Fibroblast of lung (primary cell): ENCODE measurements at places on chromosomes 3 and 15.
A peak's percentile ranks its signal among the peaks of the same experiment; 100 is the strongest.

GRCh38 chr3:97138914-97139541, 324.6 kb downstream of the EPHA6 start:
- no peak for DNase-seq
- no peak overlapping the region for H3K27ac ChIP-seq
- H3K36me3 ChIP-seq = no peaks in the 10 kb centered on the region
- no peak overlapping the region for H3K4me3 ChIP-seq

DNA sequence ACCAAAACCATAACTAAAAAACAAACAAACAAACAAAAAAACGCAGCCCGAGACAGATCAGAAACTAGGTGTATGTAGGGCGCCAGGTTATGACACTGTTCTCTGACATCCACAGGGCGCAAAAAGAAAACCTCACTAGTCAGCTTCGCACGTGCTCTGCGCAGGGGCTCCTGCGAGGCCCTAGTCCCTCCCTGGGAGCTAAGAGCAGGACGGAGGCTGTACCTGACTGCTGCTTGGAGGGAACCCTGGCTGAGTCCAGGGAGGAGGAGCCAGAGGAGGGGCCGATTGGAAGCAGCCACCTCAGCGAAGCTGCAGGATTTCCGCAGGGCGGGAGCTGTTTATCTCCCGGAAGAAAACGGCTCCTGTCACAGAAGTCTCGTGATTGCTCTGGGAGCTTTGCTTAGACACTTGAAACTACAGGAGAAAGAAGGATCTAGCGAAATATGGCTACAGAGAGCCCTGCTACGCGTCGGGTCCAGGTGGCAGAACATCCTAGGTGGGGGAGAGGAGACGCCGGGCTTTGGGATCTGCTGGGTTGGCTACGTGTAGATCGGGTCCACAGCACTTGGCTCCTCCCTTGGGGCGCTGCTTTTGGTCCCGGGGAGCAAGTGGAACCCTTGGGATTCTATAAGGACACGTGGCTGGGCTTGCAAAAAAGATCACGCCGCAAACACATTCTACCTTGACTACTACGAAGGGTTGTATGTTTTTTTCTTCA, at the start of gene GALK2:
GALK2 (plus strand) TSS at position 368 of the 718 bp plus-strand sequence; CDS start at position 444, 76 bp downstream.
- H3K27ac ChIP-seq = peak within 1 kb of the TSS; percentile 80
- H3K4me1 ChIP-seq = peaks cover 3% of the 10 kb centered on the region
- H3K36me3 ChIP-seq = no peaks in the 10 kb centered on the region
- peak within 1 kb of the TSS; percentile 78 for H3K4me3 ChIP-seq
- H3K27me3 ChIP-seq = no peaks in the 10 kb centered on the region

DNA sequence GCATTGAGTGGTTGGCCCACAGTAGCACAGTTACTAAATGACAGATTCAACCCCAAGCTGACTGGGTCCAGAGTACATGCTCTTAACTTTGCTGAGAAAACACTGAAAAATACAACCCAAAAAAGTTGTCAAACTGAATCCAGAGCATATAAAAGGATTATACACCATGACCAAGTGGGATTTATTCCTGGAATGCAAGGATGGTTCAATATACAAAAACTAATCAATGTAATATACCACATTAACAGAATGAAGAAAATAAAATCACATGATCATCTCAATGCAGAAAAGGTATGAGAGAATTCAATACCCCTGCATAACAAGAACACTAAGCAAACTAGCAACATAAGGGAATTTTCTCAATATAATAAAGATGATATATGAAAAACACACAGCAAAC, 98.5 kb downstream of the STAG1 start:
- no peaks in the 10 kb centered on the region for H3K4me1 ChIP-seq
- H3K27ac ChIP-seq = no peak overlapping the region
- H3K27me3 ChIP-seq = no peaks in the 10 kb centered on the region
- H3K4me3 ChIP-seq = no peak overlapping the region
- no peak for DNase-seq
- no peaks in the 10 kb centered on the region for H3K36me3 ChIP-seq

GRCh38 chr3:170656284-170656683, 70.4 kb upstream of the SLC7A14 start:
- no peaks in the 10 kb centered on the region for H3K27me3 ChIP-seq
- no peak overlapping the region for H3K27ac ChIP-seq
- no peak for DNase-seq
- no peaks in the 10 kb centered on the region for H3K36me3 ChIP-seq
- H3K4me1 ChIP-seq = no peaks in the 10 kb centered on the region

- no peaks in the 10 kb centered on the region for H3K36me3 ChIP-seq
- H3K4me1 ChIP-seq = no peaks in the 10 kb centered on the region
These were observed 49.2 kb downstream of the KCNMB2 start for GRCh38 chr3:178585454-178585853.

- peak overlapping the region; percentile 51 for H3K27ac ChIP-seq
- DNase-seq = peak; percentile 93
- peaks cover 2% of the 10 kb centered on the region for H3K36me3 ChIP-seq
- H3K4me3 ChIP-seq = no peak overlapping the region
- H3K27me3 ChIP-seq = no peaks in the 10 kb centered on the region
These were observed 63.9 kb downstream of the TMCC1 start for GRCh38 chr3:129829640-129830039.

DNA sequence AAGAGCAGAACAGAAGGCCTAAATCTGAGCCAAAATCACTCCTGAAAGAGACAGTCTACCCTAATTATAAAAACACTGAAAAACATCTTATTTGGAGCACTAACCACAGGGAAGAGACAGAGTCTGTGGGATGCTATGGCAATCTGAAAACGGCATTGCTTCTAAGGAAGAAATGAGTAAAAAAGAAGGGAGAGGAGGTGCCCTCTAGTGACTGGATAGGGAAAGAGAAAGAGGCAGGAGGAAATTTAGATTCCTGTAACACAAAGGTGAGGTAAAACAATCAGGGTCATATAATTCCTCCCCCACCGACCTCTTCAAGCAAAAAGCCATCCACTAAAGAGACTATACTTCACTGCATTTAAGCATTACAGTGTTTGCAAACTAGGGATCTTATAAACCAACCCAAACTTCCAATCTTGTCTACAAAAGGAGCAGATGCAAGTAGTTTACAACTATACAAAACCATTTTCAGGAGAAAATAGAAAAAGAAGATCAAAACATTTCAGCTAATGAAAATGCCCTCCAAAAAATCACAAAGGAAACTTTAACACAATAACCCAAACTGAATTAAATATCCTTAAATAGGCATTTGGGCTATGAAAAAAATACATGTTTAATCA, 32.6 kb downstream of the HACD2 start:
- no peaks in the 10 kb centered on the region for H3K27me3 ChIP-seq
- H3K36me3 ChIP-seq = peaks cover 4% of the 10 kb centered on the region
- no peak overlapping the region for H3K4me3 ChIP-seq

GRCh38 chr3:108124337-108125152, 33.7 kb upstream of the CD47 start:
- no peak overlapping the region for H3K4me3 ChIP-seq
- no peak for DNase-seq
- H3K36me3 ChIP-seq = no peaks in the 10 kb centered on the region
- H3K27ac ChIP-seq = no peak overlapping the region
- no peaks in the 10 kb centered on the region for H3K27me3 ChIP-seq
- no peaks in the 10 kb centered on the region for H3K4me1 ChIP-seq

- H3K4me3 ChIP-seq = no peak overlapping the region
- no peak for DNase-seq
- no peaks in the 10 kb centered on the region for H3K27me3 ChIP-seq
- H3K4me1 ChIP-seq = no peaks in the 10 kb centered on the region
These were observed 102.5 kb downstream of the EPHB1 start for GRCh38 chr3:134897391-134898141.

GRCh38 chr3:113571360-113571759, 39.0 kb downstream of the SIDT1 start:
- H3K4me3 ChIP-seq = no peak overlapping the region
- no peak for DNase-seq
- H3K27ac ChIP-seq = no peak overlapping the region
- no peaks in the 10 kb centered on the region for H3K4me1 ChIP-seq

GRCh38 chr3:35705904-35706303, 66.6 kb downstream of the ARPP21 start:
- no peak for DNase-seq
- no peaks in the 10 kb centered on the region for H3K4me1 ChIP-seq
- no peaks in the 10 kb centered on the region for H3K36me3 ChIP-seq
- no peak overlapping the region for H3K4me3 ChIP-seq
- no peaks in the 10 kb centered on the region for H3K27me3 ChIP-seq

GRCh38 chr3:150451329-150452048, 43.4 kb downstream of the TSC22D2 start:
- H3K27ac ChIP-seq = no peak overlapping the region
- H3K4me3 ChIP-seq = no peak overlapping the region
- no peak for DNase-seq
- H3K36me3 ChIP-seq = no peaks in the 10 kb centered on the region

- H3K4me1 ChIP-seq = no peaks in the 10 kb centered on the region
- peaks cover 4% of the 10 kb centered on the region for H3K36me3 ChIP-seq
- H3K27ac ChIP-seq = no peak overlapping the region
- no peak for DNase-seq
These were observed 21.0 kb downstream of the PFKFB4 start for GRCh38 chr3:48535578-48535977.

GRCh38 chr3:172129850-172130716, 90.7 kb downstream of the FNDC3B start:
- H3K36me3 ChIP-seq = no peaks in the 10 kb centered on the region
- DNase-seq = peak; percentile 99
- H3K27ac ChIP-seq = peak overlapping the region; percentile 75
- no peaks in the 10 kb centered on the region for H3K27me3 ChIP-seq
- peaks cover 30% of the 10 kb centered on the region for H3K4me1 ChIP-seq

DNA sequence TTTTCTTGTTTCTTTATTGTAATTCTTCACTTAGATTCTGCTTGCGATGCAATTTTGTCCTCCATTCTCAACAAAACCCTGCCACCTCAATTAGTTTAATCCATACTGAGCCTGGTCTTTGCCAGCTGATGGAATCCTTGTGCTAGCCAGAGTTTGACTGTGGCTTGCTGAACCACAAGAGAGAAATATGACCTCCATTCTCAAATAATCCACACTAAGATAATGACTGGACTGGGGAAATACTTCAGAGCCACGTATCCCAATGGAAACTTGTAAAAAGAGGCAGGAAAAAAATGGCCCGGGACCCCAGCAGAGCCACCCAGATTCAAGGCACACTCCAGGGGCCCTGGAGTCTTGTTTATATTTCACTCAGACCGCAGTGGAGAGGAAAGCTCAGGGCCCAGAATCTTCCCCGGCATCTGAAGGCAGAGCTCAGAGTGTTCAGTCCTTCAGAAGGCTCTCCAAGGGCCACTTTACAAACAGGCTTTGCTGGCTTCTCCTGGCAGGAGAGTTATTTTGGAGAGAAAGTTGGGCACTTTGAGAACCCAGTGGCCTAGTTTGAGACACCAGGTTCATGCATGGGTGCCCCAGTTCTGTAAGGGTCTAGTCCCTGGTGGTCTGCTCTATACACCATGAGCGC, 62.7 kb downstream of the SSUH2 start:
- H3K27me3 ChIP-seq = no peaks in the 10 kb centered on the region
- H3K4me1 ChIP-seq = peaks cover 3% of the 10 kb centered on the region
- peak; percentile 59 for DNase-seq

- peak overlapping the region; percentile 93 for H3K27ac ChIP-seq
- no peaks in the 10 kb centered on the region for H3K36me3 ChIP-seq
- peak overlapping the region; percentile 95 for H3K4me3 ChIP-seq
- DNase-seq = peak; percentile 34
- H3K27me3 ChIP-seq = no peaks in the 10 kb centered on the region
These were observed 2.3 kb downstream of the PEAK1 start for GRCh38 chr15:77417602-77418001.

DNA sequence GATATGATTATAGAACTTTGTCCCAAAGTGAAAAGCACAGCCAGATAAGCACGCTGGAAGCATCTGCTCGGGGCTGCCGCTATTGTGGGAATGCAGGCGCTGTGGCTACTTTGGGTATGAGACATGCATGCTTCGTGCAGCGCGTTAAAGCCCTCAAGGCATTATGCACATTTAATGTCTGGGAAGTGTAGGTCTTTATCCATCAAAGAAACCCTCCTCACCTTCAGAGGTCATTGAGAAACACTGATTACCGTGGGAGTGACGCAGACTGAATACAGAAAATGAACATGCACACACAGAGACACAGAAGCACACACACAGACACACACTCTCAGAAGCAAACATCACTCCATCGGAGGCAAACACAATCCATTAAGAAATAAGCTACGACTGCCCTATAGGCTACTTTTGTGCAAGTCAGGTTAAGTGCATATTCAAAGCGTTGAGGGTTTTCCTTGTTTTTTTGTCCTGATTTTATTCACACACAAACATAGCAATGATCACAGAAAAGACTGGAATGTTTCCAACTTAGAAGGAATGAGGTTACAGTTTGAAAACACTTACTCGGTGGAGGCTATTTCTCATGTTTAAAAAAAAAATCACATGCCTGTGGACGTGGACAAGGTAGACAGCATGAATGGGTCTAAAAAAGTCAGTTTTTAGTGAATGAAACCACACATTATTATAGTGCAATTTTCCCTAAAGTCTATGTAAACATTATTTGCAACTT, 68.5 kb downstream of the PLCH1 start:
- no peaks in the 10 kb centered on the region for H3K27me3 ChIP-seq
- H3K27ac ChIP-seq = no peak overlapping the region
- peak overlapping the region; percentile 36 for H3K4me3 ChIP-seq
- no peaks in the 10 kb centered on the region for H3K4me1 ChIP-seq
- no peaks in the 10 kb centered on the region for H3K36me3 ChIP-seq
- peak; percentile 32 for DNase-seq

DNA sequence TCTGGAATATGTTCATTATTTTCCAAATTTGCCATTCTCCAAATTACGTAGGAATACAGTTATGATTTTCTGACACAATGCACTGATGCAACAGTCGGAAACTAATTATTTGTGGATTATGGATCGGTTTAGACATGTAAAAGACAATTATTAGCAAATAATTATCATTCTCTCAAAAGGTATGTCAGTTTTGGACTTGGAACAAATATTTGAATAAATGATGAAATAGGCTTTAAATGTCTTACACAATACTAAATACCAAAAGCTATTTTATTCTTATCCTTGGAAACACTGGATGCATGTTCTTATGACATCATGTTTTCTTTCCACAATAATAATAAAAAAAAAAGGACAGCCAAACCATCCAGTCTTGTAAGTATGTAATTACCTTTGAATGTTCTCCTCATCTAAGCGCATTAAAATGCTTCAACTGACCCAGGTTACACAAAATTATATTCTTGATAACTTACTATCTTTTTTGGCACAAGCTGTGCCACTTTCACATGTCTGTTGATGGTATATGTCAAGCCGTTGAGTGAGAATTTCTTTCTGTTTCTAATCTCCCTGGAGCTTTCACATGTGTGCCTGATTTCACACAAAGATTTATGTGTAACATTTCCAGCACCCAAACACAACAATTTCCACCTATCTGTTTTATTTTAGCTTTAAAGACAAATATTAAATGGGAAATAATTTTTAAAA, 238.5 kb upstream of the ZNF385D start:
- no peak overlapping the region for H3K27ac ChIP-seq
- H3K27me3 ChIP-seq = no peaks in the 10 kb centered on the region
- H3K36me3 ChIP-seq = no peaks in the 10 kb centered on the region
- H3K4me3 ChIP-seq = no peak overlapping the region
- DNase-seq = no peak

DNA sequence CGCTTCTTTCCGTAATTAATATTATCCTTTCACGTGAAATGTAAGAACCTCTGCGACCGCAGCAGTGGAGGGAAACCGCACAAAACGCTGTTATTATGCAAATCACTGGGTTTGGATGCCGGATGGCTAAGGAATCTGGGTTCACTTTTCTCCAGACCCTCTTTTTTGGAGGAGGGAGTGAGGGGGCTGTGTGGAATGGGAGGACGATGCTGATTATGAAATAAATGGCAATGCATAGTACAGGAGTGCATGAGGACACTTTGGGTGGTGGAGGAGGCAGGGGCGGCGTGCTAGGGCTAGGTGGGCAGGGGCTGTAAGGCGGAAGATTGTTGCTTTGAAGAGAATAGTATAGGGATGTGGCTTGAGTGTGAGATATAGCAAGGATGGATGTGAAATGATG, 1.8 kb downstream of the CADM2 start:
- no peak overlapping the region for H3K27ac ChIP-seq
- no peaks in the 10 kb centered on the region for H3K36me3 ChIP-seq
- H3K27me3 ChIP-seq = no peaks in the 10 kb centered on the region
- DNase-seq = no peak
- no peak overlapping the region for H3K4me3 ChIP-seq
- no peaks in the 10 kb centered on the region for H3K4me1 ChIP-seq
